ENCODE measurements at places on chromosomes 6 and 20.
A peak's percentile ranks its signal among the peaks of the same experiment; 100 is the strongest.

DNA sequence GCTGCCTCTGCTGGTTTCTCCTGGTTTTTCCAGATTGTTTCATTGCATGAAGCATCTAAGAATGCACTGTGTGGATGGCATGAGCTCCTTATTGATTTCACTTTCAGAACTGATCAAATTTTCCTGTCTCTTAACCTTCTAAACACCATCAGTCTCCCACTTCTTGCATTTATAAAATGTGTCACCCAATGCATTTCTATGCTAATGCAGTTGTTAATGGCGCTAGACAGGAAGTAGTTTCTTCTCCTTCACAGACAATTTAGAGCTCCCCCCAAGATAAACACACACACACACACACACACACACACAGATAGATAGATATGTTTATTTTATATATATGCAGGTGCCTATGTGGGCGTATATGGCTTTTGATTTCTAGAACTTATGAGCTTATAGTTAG, 45.6 kb upstream of the FOXA2 start:
- no peak for DNase-seq

DNA sequence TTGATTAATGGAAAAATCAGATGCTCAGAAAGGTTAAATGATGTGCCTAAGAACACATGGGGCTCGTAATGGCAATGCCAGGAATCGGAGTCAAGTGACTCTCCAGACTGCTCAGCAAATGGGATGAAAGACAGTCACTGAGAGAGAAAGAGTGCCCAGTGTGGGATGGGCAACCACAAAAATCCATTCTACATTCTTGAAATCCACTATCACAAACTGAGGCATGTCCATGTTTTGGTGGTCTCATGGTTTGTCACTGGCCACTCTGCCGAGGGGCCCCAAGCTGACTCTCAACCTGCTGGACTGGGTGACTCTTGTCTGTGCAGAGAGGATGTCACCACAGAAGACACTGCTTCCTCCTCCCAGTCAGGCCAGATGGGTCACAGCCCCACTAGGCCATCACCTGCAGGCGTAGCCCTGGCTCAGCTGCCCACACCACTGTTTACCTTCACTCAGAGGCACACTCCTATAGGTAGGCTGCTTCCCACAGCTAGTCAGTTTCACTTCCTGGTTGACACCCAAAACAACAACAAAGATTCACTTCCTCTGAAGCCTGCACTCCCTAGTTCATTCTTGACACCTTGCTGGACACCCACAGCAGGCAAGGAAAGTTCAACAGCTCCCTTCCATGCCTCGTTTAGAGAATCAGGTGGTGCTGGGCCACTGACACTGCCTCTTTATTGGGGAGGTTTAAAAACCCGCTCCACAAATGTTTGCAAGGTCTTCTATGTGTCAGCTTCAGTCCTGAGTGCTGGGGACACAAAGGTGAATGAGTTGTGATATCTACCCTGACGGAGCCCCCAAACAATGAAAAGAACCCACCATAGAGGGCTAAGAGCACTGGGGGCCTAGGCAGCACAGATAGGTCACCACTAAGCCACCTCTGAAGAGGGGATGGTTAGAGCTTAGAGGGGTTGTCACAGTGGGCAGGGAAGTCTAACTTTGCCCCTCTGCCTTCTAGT, 21.7 kb downstream of the MAP1LC3A start:
- DNase-seq = no peak

DNA sequence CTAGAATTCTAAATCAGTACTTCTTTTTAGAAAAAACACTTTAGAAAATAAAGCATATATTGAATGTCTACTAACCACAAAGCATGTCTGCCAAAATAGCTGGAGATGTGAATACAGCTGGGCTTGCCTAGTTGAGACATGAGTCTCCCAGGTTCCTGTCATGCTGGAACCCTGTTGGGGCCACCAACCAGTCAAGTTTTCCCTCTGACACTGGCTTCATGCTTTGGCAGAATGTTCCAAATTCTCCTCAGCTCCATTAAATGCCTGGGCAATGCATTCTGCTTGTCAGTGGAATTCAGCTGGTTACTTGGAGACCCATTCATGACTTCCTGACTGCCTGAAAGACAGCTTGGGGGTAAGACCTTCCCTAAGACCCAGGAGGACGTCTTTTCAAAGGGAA, 87.2 kb downstream of the PRND start:
- DNase-seq = no peak

GRCh38 chr20:45742596-45742995, 20.4 kb downstream of the SPINT4 start:
- no peak for DNase-seq

- no peak for DNase-seq
Observed at GRCh38 chr6:39804466-39805065, 12.4 kb downstream of the DAAM2 start.

DNA sequence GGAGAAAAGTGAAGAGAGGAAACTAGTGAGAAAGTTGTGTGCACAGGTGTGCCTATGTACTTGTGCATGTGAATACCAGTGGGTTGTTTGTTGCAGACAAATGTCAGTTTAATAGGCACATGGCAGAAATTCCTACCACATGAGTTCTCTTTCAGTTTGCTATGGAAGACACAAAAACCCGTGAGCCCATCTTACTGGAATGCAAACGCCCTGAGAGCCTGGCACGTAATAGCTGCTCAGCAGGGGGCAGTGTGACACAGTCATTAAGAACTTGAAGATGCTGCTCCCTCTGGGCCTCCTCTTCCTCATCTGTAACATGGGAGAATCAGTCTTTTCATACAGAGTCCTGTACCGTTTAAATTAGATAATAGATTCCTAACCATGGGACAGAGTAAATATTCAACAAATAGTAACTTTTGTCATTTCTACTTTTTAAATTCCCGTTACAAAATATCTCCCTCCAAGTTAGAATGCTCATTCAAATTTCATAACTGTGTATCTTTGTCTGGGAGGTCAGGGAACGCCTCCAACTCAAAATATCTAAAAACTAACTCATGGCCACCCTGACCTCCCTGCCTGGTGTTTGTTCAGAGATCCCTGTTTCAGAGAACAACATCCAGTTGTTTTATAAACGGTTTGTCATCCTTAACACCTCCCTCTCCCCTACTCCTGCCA, 802.9 kb downstream of the MAFB start:
- peak; percentile 1 for DNase-seq
